ENCODE measurements at places on chromosomes 4 and X. TPM values are rescaled to one million over a fixed set of nuclear protein-coding genes. Genes with fewer than 3 reads are reported as not detected.

GRCh38 chr4:81421346-81422218 is 50.1 kb downstream of the RASGEF1B start:
- no peak for DNase-seq

DNA sequence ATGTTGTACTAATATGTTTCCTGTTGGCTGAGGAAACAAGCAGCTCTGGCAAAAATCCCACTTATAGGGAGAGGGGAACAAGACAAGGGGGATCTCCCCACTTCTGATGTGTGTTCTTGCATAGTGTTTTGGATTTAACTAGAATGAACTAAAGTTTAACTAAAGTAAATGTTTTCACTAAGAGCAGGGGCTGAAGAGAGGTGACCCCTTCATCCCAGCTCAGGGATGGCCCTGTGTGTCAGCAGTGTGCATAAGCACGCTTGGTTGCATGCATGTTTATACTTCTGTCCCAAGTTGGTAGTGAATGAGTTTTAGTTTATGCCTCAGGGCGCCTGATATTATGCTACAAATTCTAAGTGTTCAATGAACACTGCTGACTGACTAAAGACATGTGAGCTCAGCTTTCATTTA is 169.4 kb downstream of the MGST2 start:
- DNase-seq, result peak; percentile 68

- no peak for DNase-seq
These were observed 3.7 kb upstream of the ANTXR2 start for GRCh38 chr4:80076681-80077080.

Gene TRIM61
- not detected for total RNA-seq

GRCh38 chr4:7261087-7261486 is 68.7 kb downstream of the SORCS2 start:
- DNase-seq, result no peak

DNA sequence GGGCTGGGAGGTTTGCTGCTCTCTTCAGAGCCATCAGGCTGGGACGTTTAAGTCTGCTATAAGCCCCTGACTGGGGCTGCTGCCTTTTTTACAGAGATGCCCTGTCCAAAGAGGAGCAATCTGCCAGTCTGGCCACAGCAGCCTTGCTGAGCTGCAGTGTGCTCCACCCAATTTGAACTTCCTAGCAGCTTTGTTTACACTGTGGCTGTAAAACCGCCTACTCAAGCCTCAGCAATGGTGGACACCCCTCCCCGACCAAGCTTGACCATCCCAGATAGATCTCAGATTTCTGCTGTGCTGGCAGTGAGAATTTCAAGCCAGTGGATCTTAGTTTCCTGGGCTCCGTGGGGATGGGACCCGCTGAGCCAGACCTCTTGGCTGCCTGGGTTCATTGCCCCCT is 40.7 kb downstream of the SPATA18 start:
- DNase-seq, result no peak

- no peak for DNase-seq
These were observed 140.8 kb downstream of the PCDH7 start for GRCh38 chr4:30860978-30861377.

Gene CLDN34
- total RNA-seq, result not detected

- DNase-seq, result no peak
These were observed 8.0 kb downstream of the RADX start for GRCh38 chrX:106619797-106620196.

Gene PDE6B
- 4.1 TPM for total RNA-seq

- DNase-seq, result no peak
These were observed 15.2 kb downstream of the FHDC1 start for GRCh38 chr4:152951348-152951747.

Gene NPY5R
- 0.12 TPM for total RNA-seq

GRCh38 chr4:38242822-38243387 is 282.7 kb downstream of the PTTG2 start:
- no peak for DNase-seq

DNA sequence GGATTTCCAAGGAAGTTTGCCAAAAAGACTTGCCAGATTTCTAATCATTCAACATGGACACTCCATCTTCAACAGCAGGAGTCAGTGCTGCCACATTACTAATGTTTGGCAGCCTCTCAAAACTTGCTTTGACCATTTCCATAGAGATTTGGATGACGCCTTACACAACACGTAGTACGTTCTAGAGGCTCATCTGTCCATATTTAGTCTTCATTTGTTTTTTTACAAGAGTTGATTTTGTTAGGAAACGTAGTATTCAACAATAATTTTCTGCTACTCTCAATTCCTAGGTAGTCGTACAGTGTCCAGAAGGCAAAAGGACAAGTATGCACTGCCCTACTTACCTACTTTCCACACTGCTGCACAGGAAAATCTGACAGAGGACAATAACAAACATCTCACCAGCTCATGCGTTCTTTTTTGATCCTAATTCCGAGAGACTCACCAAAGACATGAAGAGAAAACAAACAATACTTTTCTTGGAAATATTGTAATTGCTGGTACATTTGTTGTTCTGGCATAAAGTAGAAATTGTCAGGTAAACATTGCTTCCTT is 117.3 kb downstream of the SNCA start:
- DNase-seq, result no peak

DNA sequence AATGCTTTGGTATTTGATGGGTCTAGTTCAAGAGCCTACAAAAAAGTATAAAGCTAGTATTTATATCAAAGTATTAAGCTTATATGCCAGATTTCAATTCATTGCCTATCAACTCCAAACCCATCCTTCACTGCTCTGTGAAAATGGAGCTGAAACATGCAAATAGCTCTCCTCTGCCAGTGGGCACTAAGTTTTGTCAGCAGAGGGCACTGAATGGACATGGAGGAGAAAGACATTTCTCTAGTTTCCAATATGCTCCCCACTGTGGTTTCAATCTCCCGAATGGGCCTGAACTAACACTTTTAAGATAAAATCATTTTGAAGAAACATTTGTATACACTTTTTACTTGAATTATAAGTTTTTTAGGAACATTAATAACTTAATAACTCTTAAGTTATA is 12.4 kb downstream of the PPID start:
- DNase-seq, result no peak

Gene PPEF1
- total RNA-seq, result not detected

Gene SUPT20HL1
- not detected for total RNA-seq

- no peak for DNase-seq
These were observed 237.3 kb downstream of the AR start for GRCh38 chrX:67781132-67781531.

DNA sequence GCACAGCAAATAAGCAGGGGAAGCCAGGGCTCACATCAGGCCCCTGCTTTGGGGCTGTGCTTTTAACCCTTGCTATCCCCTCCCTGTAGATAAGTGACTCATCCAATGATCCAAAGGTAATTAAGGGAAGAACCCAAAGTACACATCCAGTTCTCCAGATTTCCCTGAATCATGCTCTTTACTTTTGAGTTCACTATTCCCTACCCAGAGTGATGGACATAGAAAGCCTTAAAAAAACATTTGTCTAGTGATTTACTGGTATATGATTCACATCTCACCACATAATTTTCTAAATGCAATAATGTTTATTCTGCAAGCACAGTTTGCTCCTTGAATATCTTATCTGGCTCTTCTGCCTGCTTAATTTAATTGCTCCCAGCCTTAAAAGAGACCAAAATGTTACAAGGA is 136.2 kb downstream of the PPP3CA start:
- DNase-seq, result no peak

Gene PTTG2
- total RNA-seq, result not detected

DNA sequence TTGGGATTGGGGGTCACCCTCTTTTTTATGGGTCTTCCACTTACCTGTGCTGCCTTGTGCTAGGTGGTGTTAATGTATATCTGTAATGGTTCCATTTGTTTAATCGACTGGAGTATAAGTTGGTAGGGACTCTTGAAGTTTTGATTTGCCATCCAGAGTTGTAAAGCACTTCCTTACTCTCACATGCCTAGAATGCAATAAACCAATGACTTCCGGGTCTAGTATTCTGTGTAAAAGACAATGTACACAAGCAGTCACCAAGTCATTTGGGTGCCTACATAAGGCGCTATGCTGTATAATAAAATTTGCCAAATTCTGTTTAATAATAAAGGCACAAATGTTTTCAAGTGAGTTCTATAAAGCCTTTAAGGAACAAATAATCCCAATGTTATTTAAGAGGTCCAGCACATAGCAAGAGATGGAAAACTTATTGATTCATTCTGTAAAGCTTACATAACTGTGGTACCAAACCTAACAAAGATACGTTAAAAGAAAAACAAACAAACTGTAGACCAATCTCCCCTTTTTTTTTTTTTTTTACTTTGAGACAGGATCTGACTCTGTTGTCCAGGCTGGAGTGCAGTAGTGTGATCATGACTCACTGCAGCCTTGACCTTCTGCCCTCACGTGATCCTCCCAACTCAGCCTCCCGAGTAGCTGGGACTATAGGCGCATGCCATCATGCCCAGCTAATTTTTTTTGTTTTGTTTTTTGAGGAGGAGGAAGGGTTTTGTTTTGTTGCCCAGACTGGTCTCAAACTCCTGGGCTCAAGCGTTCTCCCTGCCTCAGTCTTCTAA is 41.5 kb upstream of the HPRT1 start:
- DNase-seq, result no peak

GRCh38 chr4:79922011-79922410 is 151.0 kb downstream of the ANTXR2 start:
- no peak for DNase-seq

DNA sequence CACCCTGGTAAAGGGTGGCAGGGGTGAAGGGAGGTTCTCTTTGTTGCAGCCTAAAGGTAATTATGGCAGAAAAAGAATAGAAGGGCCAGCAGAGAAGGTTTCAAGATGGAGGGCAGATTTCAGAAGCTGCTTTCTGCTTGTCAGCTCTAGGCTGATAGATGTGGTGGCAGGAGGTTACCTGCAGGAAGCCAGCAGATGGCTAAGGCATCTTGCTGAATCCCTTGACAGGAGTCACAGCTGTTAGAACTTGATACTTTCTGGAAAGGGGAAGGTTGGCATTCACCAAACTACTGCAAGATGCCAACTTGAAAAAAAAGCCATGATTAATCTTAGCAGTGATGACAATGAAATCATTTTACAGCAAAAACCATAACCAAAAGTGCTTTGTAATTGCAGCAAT is 69.5 kb upstream of the CBLL2 start:
- DNase-seq, result no peak

Gene REELD1
- not detected for total RNA-seq

Gene CTAG2
- not detected for total RNA-seq

Gene CCDC160
- total RNA-seq, result 0.29 TPM

Gene ADH1A
- not detected for total RNA-seq

DNA sequence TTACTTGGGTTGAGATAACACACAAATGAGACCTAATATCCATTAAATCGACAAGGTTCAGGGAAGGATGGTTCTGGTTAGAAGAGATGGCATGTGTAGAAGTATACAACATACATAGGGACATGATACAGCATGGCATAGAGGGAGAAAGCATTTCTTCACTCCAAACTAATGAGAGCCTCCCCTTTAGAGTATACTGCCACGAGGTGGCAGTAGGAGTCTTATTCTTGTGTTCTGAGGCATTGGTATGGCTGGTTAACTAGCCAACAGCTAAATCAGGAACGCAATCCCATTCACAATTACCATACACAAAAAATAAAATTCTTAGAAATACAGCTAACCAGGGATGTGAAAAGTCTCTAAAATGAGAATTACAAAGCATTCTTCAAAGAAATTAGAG is 29.1 kb upstream of the TRO start:
- no peak for DNase-seq
